ENCODE measurements at places on chromosomes 3 and 15. TPM values are rescaled to one million over a fixed set of nuclear protein-coding genes. Genes with fewer than 3 reads are reported as not detected.

The GRAMD1C gene
- 8.5 TPM for polyA plus RNA-seq

The ACOX2 gene
- polyA plus RNA-seq = not detected

The SOX2 gene
- not detected for polyA plus RNA-seq

The CCR2 gene
- polyA plus RNA-seq = 0.23 TPM

The TMEM108 gene
- not detected for polyA plus RNA-seq

The PPP1R14D gene
- polyA plus RNA-seq = 0.19 TPM

The TICRR gene
- 0.07 TPM for polyA plus RNA-seq

The ADGRG7 gene
- polyA plus RNA-seq = not detected

The ARHGAP11A gene
- polyA plus RNA-seq = 0.51 TPM

The ASB14 gene
- not detected for polyA plus RNA-seq

The ALDH1L1 gene
- polyA plus RNA-seq = not detected

The CHST13 gene
- polyA plus RNA-seq = 0.09 TPM

The LTK gene
- polyA plus RNA-seq = 19.4 TPM

The IVD gene
- 30.4 TPM for polyA plus RNA-seq

The NTRK3 gene
- polyA plus RNA-seq = not detected

The TBC1D2B gene
- polyA plus RNA-seq = 14.8 TPM

The C3orf49 gene
- polyA plus RNA-seq = not detected

The PLCH1 gene
- polyA plus RNA-seq = not detected

The STRIT1 gene
- not detected for polyA plus RNA-seq

The FOXL2 gene
- polyA plus RNA-seq = not detected

The RBPMS2 gene
- polyA plus RNA-seq = 0.74 TPM

The TRIM71 gene
- polyA plus RNA-seq = not detected

The NR2C2 gene
- polyA plus RNA-seq = 22.8 TPM

The ACTRT3 gene
- 0.12 TPM for polyA plus RNA-seq

The FGD5 gene
- polyA plus RNA-seq = not detected

The BMF gene
- polyA plus RNA-seq = 95.9 TPM

The CYP19A1 gene
- polyA plus RNA-seq = not detected

The USP3 gene
- 43.4 TPM for polyA plus RNA-seq

The CACNA1D gene
- polyA plus RNA-seq = not detected

The KCNMB2 gene
- not detected for polyA plus RNA-seq

The RPP14 gene
- 4.7 TPM for polyA plus RNA-seq

The SLC2A2 gene
- polyA plus RNA-seq = not detected

The MYL3 gene
- polyA plus RNA-seq = not detected

The CD96 gene
- 21.4 TPM for polyA plus RNA-seq

The CPNE4 gene
- polyA plus RNA-seq = not detected

The FMN1 gene
- polyA plus RNA-seq = 0.40 TPM

The ARGFX gene
- polyA plus RNA-seq = not detected

The GPR176 gene
- polyA plus RNA-seq = 0.07 TPM

The CLRN1 gene
- polyA plus RNA-seq = not detected

The GHSR gene
- not detected for polyA plus RNA-seq
